ENCODE measurements at places on chromosomes 16 and 17.

DNA sequence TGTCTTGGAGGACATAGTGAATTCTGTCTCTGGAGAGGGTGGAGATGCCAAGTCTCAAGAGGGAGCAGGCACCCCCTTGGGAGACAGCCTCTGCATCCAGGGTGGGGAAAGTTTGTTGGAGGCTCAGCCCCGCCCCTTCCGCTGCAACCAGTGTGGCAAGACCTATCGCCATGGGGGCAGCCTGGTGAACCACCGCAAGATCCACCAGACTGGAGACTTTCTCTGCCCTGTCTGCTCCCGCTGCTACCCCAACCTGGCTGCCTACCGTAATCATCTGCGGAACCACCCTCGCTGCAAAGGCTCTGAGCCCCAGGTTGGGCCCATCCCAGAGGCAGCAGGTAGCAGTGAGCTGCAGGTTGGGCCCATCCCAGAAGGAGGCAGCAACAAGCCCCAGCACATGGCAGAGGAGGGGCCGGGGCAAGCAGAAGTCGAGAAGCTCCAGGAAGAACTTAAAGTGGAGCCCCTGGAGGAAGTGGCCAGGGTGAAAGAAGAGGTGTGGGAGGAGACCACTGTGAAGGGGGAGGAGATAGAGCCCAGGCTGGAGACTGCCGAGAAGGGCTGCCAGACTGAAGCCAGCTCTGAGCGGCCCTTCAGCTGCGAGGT is 5.2 kb downstream of the ZNF646 start:
- no peak for DNase-seq

GRCh38 chr16:11759997-11760396 is 17.3 kb upstream of the TXNDC11 start:
- DNase-seq: no peak

- no peak for DNase-seq
Measured at GRCh38 chr17:15092261-15092660, 172.9 kb downstream of the PMP22 start.

DNA sequence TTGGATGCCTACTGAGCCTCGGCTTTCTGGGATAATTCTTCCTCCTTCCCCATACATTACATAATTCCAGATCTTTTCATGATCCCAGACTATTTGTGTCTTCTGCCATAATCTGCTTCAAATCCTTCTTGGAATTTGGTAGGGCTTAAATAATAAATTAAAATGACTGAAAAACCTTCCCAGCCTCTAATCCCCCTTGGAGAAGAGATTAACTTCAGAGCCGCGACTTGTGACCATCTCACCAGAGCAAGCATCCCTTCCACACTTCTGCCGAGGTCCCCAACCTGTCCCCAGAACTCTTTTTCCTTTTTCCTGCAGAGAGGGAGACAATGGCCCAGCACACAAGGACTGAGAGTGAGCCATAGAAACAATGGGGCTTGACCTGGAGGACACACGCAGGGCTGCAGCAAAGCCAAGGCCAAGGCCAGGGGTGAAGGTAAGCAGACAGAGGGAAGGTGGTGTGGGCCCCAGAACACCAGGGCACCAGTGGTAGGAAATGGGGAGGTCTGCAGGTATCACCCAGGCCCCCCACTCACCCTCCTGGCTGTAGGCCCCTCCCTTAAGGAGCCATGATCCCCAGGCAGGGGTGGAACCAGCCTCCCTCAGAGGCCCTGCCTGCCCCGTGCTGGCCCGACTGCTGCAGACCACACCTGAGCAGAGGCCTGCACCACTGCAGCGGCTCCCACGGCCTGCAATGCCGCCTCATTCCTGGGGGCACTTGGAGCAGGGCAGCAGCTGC is 9.6 kb upstream of the BCAR1 start:
- no peak for DNase-seq

- DNase-seq: no peak
Measured at GRCh38 chr17:59620518-59621259, 994 bp downstream of the CLTC start.

DNA sequence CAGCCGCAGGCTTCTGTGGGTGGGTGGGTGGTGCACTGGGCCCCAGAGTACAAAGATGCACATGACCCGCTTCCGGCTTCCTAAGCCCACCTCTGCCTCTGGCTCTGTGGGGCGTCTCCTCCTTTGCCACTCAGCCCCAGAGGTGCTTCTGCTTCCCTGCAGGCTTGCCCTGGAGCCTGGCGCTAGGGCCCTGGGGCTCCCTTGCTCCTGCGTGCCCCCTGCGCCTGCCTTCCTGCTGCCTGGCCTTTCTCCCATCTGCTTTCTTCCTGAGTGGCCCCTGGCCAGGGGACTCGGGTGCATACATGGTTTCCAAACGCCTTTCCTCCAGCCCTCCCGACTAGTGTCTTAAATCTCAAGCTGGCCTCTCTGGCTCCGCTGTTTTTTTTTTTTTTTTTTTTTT is 3.4 kb downstream of the WWOX start:
- DNase-seq: no peak

GRCh38 chr16:22428654-22429053 is 54.2 kb upstream of the CDR2 start:
- no peak for DNase-seq

GRCh38 chr17:1312261-1312870 is 32.9 kb downstream of the TRARG1 start:
- DNase-seq: no peak
